Stimulated activated CD8-positive, alpha-beta memory T cell treated with anti-CD3 and anti-CD28 coated beads, Interleukin-7, amount 100 ng/mL, for 48 hours (primary cell): ENCODE measurements at places on chromosomes 12 and 14.

DNA sequence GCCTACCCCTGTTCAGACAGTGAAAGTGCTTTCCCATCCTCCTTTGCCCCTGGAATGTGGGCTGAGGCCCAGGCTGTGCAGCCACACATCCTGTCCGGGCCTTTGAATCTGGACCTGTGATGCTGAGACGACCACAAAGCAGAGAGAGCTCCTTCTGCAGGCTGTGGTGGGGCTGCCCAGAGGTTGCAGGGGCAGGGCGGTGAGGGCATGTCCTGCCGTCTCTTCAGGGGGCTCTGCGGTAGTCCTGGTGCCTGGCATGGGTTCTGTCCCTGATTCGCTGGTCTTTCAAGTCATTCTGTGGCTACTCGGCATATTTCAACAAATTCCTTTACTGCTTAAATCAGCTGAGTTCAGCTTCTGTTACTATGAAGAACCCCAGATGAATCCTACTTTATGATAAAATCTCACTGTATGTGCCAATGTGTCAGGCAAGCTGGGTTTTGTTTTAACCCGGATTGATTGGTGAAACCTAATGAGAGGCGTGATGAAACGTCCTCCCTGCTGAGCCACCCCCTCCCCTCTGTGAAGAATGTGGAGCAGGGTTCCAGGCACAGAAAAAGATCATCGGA lies 63.4 kb upstream of the DICER1 start:
- DNase-seq, result no peak

GRCh38 chr12:79932357-79932756 lies 2.5 kb downstream of the PPP1R12A start:
- DNase-seq, result no peak

DNA sequence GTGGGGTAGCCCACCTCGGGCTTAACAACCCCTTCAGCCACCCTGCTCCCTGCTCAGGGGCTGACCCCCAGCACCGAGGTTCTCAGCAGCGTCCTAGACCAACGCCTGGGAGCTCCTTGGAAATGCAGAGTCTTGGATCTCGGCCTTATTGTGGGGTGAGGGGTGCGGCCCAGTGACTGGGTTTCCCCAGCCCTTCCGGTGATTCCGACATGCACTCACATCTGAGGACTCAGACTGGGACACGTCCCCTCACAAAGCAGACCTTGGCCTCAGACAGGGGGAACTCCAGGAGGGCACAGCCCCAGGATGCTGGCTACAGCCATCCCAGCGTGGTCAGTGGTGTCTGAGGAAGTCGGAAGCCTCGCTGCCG lies 117.7 kb downstream of the RFLNA start:
- no peak for DNase-seq

GRCh38 chr14:55075628-55076175 lies 24.3 kb downstream of the MAPK1IP1L start:
- DNase-seq, result no peak

DNA sequence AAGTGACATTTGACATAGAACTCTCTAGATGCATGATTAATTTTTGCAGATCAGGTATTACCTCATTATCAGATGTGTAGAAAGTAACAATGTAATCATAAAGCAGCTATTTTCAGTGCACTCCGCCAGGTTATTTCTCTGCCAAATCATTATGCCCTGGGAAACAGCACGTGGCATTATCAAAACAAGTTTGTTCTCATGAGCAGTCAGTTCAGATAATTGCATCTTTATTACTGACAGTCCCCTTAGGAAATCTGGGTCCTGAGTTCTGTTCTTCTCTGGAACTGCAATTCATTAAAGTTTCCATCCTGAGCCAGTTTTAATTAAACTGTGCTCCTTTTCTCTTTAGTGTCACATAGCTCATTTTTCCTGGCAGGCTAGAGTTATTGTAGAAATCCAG lies 94.7 kb upstream of the KRR1 start:
- DNase-seq, result no peak

GRCh38 chr14:31280132-31280870 lies 72.7 kb upstream of the HECTD1 start:
- no peak for DNase-seq

DNA sequence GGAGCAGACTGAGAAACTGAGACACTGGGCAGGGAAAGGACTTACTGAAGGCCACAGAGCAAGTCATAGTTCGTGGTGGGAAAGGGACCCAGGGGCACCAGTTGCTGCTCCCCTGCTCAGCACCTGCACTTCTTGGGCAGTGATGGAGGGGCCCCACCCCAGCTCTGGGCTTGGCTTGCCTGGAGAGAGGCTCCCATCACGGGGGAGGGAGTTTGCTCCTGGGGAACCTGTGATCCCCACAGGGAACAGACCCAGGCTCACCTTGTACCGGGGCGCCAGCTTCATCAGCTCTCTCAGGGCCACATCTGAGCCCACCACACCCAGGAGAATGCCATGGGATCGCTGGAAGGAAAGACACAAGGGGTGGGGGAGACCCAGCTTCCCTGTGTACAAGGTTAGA lies 39.8 kb downstream of the CACNA2D4 start:
- no peak for DNase-seq

GRCh38 chr12:125676366-125676765 lies 611.1 kb downstream of the AACS start:
- no peak for DNase-seq

DNA sequence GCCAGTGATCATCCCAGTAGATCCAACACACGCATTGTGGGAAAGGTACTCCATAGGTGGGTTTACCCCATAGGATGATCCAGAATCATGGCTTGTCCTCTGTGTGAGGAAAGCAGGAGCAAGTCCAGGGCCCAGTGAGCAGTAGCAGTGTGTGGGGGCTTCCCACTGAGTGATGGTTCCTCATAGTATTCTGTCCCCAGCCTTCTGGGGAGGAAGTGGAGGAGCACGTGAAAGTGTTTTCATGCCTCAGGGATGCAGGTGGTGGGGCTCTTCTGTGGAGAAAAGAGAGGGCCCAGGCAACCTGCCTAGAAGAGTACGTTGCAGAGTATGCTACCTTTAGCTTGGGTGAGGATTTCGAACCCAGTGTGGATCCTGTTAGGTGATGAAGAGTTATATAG lies 56.5 kb downstream of the SUSD6 start:
- DNase-seq, result no peak

GRCh38 chr14:85607651-85608081 lies 77.7 kb downstream of the FLRT2 start:
- DNase-seq, result no peak
